ENCODE measurements at places on chromosomes 1 and 21.

DNA sequence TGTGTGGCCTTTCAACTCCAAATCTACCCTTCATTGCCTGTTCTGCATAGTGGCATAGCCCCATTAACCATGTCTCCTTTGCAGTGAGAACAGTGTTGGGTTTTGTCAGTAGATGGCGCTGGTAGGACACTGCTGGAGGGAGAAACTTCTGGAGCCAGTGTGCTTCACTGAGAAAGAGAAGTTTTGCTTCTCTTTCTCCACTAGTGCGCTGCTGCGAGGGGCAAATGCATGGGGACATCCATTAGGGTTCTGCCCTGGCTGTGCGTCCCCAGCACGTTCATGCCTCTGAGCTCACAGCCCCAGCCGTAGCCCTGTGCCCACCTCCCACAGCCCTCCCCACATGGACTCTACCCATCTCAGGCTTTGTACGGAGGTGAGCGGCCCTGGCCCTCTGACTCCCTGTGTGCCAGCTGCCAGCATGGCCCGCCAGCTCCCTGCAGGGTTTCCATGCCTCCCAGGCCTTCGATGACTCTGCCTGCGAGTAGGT is 53.1 kb downstream of the RIMS3 start:
- peak; percentile 30 for DNase-seq

- no peak for DNase-seq
Measured at GRCh38 chr21:36379251-36379650, 5.9 kb upstream of the CHAF1B start.

- DNase-seq: no peak
Measured at GRCh38 chr1:59072583-59072947, 224.3 kb upstream of the FGGY start.

DNA sequence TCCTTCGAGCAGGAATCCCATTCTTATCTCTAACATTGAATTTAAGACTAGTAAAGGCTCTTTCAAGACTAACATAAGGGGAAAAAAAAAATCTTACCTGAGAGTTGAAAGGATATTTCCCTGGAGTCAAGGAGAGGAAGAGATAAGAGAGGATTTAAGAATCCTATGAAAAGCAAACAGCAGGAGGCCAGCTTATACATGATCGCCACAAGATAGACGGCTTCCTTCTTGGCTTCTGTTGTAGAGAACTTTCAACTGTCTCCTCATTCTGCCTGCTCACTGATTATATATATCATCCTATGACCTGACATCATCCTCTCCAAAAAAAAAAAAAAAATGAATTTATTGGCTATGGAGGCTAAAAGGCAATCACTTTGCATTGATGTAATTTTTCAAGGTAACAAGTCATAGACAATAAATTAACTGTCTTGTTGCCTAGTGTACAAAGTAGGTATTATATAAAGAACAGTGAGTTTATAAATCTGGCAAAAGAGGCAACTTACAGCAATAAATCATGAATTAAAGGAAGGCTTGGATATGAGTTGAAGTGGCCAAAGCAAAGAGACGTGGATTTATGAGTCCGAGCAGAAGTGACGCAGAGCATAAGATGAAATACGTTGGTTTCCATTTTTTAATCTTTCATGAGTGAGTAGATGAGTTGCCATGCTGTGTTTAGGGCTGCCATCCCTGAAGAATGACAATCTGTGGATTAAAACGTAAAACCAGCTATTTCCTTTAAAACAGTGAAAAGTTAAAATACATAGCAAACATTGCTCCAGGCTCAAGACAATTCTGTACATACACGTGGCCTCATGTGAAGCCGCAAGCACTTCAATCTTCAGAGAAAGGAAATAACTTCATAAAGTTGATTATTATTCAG is at the start of gene UTS2:
Gene UTS2, minus strand, starts transcription at position 262 of the 880 bp plus-strand sequence. Its CDS starts 62 bp downstream, at position 200.
- no peak for DNase-seq

GRCh38 chr21:43311301-43311817 is 115.6 kb downstream of the SIK1 start:
- DNase-seq: no peak

GRCh38 chr1:178324003-178324402 is 172.8 kb downstream of the CLEC20A start:
- no peak for DNase-seq

GRCh38 chr1:230622151-230622550 is 20.1 kb upstream of the COG2 start:
- DNase-seq: no peak

GRCh38 chr21:39647476-39647875 is 34.7 kb downstream of the B3GALT5 start:
- DNase-seq: no peak

DNA sequence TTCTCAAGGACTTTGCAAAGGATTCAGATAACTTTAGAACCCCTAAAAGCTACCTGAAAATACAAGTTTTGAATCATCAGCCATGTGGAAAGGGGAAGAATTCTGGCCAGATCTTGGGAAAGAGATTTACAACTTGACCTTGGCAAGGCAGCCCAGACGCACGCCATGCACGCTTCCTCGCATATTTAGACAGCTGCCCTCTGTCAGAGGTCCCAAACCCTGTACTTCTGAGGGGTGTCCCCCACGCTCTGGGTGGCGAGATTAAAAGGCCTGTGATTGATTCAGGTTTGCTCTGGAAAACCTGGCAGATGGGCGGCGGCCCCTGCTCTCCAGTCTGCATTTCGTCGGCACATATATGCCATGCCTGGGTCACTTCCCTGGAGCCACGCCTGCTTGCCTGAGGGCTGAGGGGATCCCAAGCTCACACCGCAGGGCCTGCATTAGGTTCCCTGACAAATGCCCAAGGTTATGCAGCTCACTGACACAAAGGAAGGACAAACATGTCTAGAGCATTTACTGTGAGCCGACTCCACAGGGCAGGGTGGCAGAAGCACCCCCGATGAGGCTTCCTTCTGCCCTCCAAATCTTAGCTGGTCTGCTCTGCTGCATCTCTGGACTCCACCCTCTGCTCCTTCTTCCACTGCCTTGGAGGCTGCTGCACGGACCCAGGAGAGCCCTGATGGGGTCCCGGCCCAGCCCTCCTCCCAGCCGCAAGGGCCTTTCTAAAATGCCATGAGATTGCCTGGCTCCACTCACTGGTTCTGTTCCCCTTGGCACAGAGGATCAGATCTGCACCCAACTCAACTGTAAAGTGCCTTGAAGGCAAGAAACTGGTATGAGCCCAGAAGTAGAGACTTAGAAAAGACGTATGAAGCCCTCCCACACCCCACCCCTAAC is 103.9 kb downstream of the BCAR3 start:
- no peak for DNase-seq

- DNase-seq: no peak
Measured at GRCh38 chr1:29179641-29180184, 2.0 kb downstream of the SRSF4 start.

DNA sequence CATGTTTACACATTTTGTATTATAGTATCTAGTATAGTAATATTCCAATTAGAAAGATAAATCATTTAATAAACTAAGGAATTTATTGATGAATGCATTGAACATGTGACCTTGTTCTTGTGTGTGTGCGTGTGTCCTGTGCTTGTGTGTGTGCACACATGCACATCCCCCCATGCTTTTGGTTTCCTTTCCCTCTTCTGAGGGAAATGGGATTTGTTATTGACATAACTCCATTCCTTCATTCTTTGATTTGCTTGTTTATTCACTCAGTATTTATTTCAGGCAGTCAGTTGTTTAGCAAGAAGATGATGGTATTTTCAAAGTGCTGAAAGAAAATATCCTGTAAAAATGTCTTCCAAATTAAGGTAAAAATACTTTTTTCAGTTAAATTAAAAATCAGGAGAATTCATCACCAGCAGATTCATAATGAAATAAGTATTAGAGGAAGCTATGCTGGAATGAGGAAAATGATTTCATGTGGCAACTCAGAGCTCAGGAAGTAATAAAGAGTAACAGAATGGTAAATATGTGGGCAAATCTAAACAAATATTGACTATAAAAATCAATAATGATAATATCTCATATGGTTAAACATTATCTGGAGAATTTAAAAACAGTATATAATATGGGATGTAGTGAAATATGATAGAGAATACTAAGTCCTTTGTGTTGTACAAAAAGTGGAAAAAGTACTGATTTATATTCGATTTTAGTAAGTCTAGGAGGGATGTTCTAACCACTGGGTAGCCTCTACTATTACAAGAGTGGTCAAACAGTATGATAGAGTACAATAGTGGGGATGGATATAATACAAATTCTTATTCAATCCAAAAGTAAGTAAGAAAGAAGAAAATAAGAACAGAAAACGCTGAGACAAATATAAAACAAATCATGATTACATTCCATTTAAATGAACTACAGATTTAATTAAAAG is 35.2 kb upstream of the SIPA1L2 start:
- DNase-seq: no peak

DNA sequence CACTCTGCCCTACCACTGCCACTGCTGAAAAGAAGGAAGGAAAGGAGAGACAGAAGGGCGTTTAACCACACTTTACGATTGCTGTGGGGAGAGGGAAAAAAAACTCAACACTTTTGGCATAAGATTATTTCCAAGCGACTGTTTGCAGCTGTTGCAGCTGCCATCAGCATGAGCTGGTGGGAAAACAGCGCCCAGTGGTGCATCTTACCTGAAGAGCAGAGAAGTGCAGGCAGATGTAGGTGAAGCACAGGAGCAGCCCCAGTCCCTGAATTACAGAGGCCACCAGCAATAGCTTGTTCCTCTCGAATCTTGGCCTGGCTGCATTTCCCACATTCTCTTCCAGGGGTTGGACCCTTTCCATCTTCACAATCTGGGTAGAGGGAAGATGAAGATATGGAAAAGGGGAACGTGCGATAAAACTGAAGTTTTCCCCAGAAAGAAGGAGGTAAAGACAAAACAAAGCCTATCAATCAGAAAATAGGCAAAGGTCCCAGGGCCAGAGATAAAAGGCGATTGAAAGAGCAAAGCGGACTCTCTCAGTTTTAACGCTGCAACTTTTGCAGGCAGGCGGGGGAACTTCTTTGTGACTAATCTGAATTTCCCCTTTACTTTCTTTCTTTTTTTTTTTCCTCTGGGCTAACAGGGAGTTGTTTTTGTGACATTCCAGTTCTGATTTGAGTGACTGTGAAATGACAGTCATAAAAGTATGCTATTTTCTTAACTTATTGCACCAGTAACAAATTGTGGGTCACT is at the start of gene TNFSF4:
Gene TNFSF4, minus strand, starts transcription at position 516 of the 753 bp plus-strand sequence. Its CDS starts 155 bp downstream, at position 361.
- DNase-seq: no peak

- DNase-seq: no peak
Measured at GRCh38 chr1:111903871-111904449, 85.5 kb downstream of the KCND3 start.

DNA sequence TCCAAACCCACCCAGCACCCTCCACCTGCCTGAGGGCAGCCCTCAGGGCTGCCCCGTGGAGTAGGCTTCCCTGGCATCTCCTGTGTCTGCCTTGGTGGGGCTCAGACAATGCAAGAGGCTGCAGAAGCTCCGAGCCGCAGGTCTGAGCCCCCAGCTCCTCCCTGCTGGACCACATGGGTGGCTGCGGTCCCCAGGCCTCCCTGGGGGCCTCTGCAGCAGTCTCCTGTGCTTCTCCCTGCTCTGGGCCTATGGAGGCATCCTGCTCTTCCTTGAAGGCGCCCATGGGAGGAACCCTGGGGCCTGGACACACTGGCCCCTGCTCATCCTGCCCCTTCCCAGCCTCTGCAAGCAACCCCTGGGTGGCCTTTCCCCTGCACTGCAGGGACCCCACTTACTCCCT is 86.1 kb upstream of the ACTRT2 start:
- no peak for DNase-seq

GRCh38 chr1:245827301-245827700 is 672.5 kb downstream of the KIF26B start:
- DNase-seq: no peak

DNA sequence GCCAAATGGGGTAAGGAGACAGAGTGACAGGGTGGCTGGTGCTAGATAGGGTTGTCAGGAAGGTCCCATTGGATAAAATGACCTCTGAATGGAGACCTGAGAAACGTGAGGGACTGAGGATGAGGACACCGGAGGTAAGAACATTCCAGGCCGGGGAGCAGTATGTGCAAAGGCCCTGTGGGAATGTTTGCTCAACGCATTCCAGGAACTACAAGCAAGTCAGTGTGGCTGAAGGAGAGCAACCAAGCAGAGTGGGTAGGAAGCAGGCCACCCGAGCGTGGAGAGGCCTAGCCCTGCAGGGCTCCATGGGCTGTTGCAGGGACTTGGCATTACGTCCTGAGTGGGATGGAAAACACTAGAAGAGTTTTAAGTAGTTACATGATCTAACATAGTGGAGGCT is 185.6 kb downstream of the ZBTB18 start:
- no peak for DNase-seq

- DNase-seq: no peak
Measured at GRCh38 chr1:191839891-191840290, 318.4 kb upstream of the RGS18 start.

- no peak for DNase-seq
Measured at GRCh38 chr1:183562701-183563100, 27.6 kb downstream of the NCF2 start.

- no peak for DNase-seq
Measured at GRCh38 chr1:65762081-65762862, 30.4 kb upstream of the PDE4B start.

DNA sequence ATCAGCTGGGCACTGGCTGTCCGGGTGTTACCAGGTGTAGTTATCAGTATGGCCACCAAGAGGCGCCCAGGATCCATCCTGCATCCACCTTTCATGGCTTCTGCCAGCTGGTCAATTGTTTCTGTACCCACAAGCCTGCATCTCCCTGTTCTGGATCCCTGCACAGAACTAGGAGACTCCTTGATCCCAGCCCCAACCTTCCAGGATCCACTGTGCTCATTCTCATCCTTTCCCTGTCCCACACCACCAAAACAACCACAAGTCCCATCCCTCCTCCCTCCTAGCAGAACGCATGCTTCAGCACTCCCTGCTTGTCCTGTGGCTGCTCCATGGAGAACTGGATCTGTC is 27.2 kb upstream of the FOXE3 start:
- DNase-seq: peak; percentile 13

DNA sequence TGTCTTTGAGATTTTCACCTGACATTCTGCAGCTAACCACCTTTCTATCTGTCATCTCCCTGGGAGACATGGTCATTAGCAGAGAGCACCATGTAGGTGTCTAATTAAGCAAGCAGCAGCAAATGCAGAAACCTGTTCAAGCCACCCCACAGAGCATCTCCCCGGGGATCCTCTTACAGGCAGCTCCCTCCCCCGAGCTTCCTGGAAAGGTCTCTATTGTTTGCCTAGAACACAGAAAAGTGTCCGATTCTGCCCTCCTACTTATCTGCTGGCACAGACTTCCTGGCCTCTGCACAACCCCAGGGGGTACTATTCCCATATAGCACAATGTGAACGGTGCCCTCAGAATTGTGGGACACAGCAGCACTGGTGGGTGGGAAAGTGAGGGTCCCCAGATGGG is 46.1 kb downstream of the PLEKHA6 start:
- no peak for DNase-seq
